ENCODE measurements at places on chromosomes 13 and 19. TPM values are rescaled to one million over a fixed set of nuclear protein-coding genes. Genes with fewer than 3 reads are reported as not detected.

DNA sequence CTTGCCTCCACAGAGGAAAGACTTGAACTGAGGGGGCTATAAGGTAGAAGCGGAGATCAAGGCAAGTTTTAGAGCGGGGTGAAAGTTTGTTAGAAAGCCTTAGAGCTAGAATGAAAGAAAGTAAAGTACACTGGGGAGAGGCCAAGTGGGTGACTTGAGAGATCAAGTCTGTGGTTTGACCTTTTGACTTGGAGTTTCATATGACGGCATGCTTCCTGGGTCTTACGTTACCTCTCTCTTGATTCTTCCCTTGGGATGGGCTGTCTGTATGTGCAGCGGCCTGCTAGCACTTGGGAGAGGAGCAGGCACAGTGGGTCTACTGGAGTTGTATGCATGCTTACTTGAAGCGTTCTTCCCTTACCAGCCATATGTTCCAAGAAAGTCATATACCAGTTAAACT is 1768.5 kb downstream of the PCDH9 start:
- no peak for DNase-seq

GRCh38 chr13:37925878-37926473 is 56.4 kb upstream of the TRPC4 start:
- DNase-seq = no peak

- no peak for DNase-seq
Observed at GRCh38 chr13:22107549-22107948, 436.7 kb downstream of the FGF9 start.

TMEM38A gene
- 3.9 TPM for total RNA-seq

DNA sequence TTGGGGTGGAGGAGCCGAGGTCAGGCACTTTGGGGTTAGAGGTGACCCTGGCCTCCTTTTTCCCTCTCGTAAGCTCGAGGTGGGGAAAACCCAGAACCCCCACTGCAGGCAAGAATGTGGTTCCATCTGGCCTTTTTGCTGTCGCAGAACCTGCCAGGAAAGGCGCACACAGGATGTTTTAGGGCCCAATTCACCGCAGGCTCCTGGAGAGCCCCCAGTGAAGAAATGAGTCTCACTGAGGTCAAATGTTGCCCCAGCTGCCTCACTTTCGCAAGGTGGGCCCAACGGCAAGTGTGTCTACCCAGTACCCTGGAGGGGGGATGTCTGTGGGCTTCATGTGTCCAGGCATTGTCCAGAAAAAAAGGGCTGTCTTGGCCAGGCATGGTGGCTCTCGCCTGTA is 61.8 kb downstream of the PEX11G start:
- no peak for DNase-seq

GRCh38 chr13:91232716-91233115 is 114.8 kb upstream of the MIR17HG start:
- no peak for DNase-seq

DNA sequence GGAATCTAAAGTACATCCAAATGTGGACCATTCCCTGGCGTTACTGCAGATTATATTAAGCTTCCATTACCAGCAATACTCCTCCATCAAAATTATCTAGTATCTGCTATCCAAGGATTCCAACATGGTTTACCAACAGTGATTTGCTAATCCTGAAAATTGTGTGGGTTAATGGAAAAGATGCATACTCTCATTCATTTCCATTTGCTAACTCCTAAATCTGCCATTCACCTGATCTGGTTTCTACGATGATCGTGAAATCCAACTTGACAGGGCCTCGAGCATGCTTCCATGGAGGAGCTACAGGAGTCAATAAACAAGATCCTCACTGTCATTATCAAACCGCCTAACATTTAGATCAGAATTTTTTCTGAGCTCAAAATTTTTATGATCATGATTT is 121.0 kb downstream of the RGCC start:
- no peak for DNase-seq

CYP4F2 gene
- total RNA-seq = not detected

KCNN4 gene
- 18.9 TPM for total RNA-seq

- DNase-seq = no peak
Observed at GRCh38 chr13:22933571-22934181, 247.1 kb upstream of the SGCG start.

DNA sequence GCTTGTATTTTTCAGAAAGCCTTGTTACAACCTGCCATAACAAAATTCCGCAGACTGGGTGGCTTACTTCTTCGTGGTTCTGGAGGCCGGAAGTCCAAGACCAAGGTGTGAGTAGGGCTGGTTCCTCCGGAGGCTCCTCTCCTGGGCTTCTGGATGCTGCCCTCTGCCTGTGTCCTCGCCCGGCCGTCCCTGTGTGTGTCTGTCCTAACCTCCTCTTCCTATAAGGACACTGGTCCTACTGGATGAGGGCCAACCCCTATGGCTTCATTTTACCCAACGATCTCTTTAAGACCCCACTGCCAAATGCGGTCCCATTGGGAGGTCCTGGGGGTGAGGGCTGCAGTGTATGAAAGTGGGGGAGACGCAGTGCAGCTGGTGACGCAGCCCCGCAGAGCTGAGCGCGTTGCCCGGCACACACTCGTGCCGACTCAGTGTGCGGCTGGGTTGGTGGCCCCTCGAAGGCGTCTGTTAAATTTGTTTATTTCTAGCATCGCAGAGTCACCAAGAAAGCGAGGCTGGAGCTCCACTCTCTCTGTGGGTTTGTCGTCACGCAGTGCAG is 116.7 kb downstream of the SOX1 start:
- no peak for DNase-seq

- DNase-seq = no peak
Observed at GRCh38 chr13:100019780-100020356, 38.3 kb downstream of the ZIC2 start.

GRCh38 chr19:16661480-16662034 is 618 bp downstream of the TMEM38A start:
- DNase-seq = no peak

GRCh38 chr19:11306337-11306736 is 10.4 kb downstream of the TSPAN16 start:
- no peak for DNase-seq

GRCh38 chr19:16076958-16077611 is 790 bp downstream of the TPM4 start:
- DNase-seq = peak; percentile 90

DNA sequence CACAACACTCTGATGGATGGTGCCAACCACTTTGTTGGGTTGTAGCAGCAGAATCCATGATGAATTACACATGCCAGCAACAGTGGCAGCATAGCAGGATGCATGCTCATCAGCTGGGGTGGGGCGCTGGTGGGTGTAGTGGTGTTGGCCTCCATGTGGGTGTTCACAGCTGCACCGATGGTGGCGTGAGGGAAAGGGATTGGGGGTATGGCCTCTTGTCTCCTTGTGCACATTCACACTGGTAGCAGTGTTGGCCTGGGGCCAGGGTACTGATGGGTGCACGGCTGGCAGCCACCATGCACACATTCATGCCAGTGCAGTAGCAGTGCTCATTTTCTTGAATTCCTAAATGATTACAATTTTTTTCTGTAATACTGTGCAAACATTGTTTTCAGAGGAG is 2748.8 kb upstream of the PCDH20 start:
- DNase-seq = peak; percentile 34

POSTN gene
- total RNA-seq = 2.2 TPM

CEACAM3 gene
- 29.8 TPM for total RNA-seq

DNA sequence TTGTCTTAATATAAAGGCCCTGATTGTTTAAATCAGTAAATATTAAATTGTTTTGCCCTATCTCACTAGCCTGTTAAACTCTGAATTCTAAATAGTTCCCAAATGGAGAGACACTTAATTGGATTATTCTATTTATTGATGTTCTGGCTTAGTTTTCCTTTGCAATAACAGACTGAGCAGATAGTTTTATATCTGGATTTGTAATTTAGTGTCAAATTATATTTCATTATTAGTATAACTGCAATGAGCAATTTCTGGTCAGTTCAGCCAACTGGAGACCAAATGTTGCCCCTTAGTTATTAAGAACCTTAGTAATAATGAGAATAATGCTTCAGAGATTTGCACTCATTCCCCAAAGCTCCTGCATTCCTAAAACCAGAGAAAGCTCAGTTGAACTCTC is 10.1 kb downstream of the FAM124A start:
- no peak for DNase-seq

DNA sequence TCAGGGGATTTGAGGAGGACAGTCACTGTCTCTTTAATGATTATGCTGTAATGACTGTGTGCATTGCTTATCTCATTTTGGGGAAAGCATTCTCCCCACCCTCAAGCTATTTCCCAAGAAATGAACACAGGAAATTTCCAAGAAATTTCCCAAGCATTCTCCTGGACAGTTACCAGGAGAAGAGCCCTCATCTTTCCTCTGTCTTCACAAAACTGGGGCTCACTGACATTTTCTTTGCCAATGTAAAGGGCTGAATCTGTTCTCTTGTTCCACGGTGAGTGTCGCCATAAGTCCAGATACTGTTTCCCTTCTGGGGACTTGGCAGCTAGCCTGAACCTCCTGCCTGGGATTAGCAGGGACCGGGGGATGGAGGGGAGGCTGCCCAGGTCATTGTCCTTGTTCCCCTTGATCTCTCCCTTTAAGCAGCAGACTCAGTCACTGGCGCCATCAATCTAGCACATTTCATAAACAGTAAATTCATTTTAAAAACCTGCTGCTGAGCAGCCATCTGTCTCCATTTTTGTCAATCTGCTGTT is 172.8 kb downstream of the DNAJC15 start:
- no peak for DNase-seq

- no peak for DNase-seq
Observed at GRCh38 chr19:5956728-5957127, 21.2 kb downstream of the RANBP3 start.

All from spleen (tissue), 13 donors.